Occipital lobe (tissue), 3 donors: ENCODE measurements at places on chromosomes 7 and 10.

- DNase-seq = no peak
These were observed 102.4 kb upstream of the FRMD4A start for GRCh38 chr10:14433147-14433546.

GRCh38 chr10:73495884-73496674, at the start of gene PPP3CB:
Gene PPP3CB (minus strand): TSS chr10:73496024. CDS start chr10:73495889, 135 bp downstream.
- peak; percentile 89 for DNase-seq

- no peak for DNase-seq
These were observed 94.0 kb downstream of the MMRN2 start for GRCh38 chr10:86863484-86863842.

DNA sequence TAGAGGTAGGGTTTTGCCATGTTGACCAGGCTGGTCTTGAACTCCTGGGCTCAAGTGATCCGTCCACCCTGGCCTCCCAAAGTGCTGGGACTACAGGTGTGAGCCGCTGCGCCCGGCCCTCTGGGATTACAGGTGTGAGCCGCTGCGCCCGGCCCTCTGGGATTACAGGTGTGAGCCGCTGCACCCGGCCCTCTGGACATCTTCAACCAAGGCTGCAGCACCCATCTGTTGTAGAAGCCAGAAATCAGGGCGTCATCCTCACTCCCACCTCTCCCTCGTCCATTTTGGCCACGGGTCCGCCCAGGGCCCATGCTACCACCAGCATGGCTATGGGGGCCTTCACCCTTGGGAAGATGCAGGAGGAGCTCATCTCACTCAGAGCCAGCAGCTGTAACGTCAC, 38.5 kb upstream of the EBF3 start:
- DNase-seq = no peak

DNA sequence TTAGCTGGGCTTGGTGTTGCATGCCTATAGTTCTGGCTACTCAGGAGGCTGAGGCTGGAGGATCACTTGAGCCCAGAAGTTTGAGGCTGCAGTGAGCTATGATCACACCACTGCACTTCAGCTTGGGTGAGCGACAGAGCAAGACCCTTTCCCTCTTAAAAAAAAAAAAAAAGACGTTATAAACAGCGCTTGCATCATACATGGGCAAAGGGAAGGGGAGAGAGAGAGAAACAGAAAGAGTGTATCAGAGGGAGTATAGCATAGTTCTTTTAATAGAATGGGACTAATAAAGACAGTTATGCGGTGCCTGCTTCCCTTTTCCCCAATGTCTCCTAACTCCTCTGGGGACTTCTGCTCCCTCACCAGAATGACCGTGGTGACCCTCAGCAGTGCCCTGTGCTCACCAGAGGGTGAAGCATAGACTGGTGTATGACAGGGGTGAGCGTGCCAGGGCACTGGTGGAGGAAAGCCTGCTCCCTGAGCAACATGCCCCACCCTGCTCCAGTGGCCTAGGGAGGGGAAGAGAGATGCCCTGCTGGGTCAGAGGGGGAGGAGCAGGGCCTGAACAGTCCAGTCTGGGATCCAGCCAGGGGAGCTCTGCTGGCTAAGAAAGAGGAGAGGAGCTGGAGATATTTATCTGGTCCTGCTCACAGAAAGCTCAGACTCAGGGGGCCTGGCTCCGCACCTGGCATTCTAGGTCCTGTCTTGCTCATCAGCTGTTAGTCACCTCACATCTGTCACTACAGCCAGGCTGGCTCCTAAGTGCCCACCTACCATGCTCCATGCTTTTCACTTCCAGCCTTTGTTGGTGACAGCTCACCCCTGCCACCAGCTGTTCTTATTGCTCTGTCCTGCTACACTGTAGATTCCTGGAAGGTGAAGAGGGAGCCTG, 2.2 kb downstream of the PDZD7 start:
- DNase-seq = no peak

GRCh38 chr10:78039743-78040142, 6.1 kb downstream of the RPS24 start:
- DNase-seq = no peak

DNA sequence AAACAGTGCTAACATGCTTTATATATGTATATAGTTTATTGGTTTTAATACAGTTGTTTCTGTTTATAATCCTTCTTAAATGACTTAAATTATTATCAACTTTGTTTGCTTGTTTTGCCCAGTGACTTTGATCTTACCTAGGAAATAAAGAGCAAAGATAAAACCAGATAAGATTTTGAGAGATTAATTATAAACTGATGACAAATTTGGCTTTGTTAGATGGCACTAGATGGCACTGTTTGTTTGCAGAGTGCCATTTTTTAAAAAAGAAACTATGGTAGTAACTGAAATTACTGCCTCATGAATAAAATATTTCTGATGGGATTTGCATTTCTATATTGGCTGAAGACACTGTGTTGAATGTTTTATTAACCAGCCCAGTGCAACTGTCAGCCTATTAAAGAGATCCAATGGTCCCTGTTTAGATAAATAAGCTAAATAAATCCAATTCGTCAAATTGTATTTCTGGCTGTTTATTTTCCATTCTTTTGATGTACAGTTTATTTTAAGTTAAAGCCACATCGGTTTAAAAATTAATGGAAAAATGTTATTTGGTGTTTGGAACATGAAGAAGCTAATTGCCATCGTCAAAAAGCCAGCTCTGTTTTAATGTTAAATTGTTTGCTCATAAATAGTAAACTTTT, 28.7 kb downstream of the VTI1A start:
- DNase-seq = no peak

GRCh38 chr7:56174875-56175760, 58.9 kb upstream of the NUPR2 start:
- DNase-seq = no peak

DNA sequence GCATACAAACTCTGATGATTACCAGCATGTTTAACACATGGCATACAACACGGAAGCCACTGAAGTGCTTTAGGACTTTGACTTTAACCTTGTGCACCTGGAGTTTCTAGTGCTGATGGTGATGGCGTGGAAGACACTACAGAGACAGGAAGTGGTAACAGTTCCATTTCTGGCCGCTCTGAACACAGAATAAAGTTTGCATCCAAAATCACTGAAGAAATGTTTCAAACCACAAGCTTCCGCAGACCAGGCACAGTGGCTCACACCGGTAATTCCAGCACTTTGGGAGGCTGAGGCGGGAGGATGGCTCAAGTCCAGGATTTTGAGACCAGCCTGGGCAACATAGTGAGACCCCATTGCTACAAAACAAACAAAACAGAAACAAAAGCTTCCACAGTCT, 40.3 kb upstream of the TNPO3 start:
- DNase-seq = no peak

DNA sequence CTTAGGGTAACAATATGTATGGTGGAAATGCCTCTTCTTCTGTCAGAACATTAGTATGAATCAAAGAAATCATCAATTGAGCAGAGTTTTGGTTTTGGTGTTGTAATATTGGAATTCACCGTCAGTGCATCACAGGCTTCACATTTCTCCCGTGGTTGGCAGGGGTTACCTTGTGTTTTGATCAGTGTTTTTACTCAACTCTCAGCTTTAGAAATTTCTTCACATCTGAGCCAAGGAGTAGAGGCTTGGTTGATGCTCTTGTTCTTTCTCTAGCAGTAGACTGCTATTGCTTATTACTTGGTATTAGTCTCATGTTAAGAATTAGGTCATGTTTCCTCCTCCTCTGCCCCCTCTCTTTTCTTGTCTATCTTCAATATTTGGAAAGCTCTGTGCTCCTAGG, 188.8 kb upstream of the SMIM30 start:
- no peak for DNase-seq

- DNase-seq = no peak
These were observed 75.4 kb downstream of the NOC3L start for GRCh38 chr10:94287336-94287735.

GRCh38 chr10:117334066-117334465, 41.2 kb downstream of the PDZD8 start:
- DNase-seq = no peak

DNA sequence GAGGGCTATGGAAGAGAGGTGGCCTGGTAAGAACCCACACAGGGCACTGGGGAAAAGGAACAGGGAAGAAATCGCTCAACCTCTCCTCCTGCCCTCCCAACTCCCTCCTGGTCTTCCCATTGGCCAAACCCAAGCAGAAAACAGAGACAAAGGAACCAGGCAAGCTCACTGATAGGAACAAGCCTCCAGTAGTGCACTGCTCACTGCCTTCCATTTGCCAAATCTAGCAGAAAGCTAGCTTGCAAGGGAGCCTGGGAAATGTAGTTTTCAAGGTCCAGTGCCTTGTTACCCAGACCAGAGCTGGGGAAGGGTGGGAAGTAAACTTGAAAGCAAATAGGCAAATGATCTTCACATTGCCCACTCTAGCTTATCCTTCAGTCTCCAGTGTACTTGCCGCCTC, 556.1 kb upstream of the AUTS2 start:
- no peak for DNase-seq

- DNase-seq = no peak
These were observed at the start of gene IGFBP1 for GRCh38 chr7:45888185-45888992. Gene IGFBP1 (plus strand): TSS chr7:45888488. CDS start chr7:45888653, 165 bp downstream.

- DNase-seq = no peak
These were observed 103.2 kb upstream of the TNS3 start for GRCh38 chr7:47685151-47685550.

- DNase-seq = no peak
These were observed 897.8 kb downstream of the CNTNAP2 start for GRCh38 chr7:147014286-147014955.
